Stimulated activated CD8-positive, alpha-beta memory T cell treated with anti-CD3 and anti-CD28 coated beads, Interleukin-2, amount 100 ng/mL, for 1 hour (primary cell): ENCODE measurements at places on chromosomes 1 and 21.

- no peak for DNase-seq
These were observed 19.4 kb upstream of the EPHB2 start for GRCh38 chr1:22691031-22691753.

DNA sequence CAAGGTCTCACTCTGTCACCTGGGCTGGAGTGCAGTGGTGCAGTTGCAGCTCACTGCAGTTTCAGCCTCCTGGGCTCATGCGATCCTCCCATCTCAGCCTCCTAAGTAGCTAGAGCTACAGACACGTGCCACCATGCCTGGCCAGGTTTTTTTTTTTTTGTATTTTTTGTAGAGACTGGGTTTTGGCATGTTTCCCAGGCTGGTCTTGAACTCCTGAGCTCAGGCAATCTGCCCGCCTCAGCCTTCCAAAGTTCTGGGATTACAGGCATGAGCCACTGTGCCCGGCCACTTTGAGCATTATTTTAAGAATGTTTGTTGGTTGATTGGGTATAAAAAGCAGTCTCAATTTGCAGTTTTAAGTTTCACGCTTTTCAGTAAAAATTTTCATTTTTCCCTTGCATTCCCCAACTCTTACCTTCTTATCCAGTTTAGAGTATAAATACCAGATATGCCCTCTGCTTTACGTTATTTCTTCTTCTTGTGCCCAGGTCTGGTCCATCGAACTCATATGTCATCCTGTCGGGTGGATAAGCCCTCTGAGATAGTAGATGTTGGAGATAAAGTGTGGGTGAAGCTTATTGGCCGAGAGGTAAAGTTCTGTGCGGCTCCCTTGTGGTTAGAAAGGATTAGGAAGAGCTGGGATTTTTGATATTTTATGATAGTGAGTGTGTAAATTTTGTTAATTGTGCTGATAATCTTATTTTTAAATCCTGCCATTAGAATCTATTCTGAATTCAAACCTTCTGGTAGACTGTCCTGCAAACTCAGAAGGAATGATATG is 36.0 kb downstream of the FABP3 start:
- no peak for DNase-seq

- DNase-seq = no peak
These were observed 116.0 kb downstream of the ETS2 start for GRCh38 chr21:38921511-38922251.

DNA sequence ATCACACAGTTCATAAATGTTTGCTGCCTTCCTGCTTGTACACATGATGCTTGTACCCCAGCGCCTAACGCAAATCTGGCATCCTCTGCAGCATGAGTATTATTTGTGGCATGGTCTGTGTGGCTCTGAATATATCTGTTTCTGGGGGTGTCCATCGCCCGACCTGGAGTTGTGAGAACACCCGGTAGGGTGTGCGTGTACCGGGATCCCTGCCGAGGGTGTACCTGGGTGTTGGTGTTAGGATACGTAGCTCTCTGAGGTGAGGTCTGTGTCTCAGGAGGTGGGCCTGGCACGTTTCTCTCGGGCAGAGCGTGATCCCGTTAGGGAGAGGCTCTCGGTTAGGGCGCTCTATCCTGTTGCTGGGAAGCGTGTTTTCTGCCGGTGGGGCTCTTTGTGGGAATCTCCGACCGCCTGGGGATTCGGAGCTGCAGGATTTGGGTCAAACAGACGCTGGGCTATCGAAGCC is 10.4 kb upstream of the CDC20 start:
- DNase-seq = no peak

DNA sequence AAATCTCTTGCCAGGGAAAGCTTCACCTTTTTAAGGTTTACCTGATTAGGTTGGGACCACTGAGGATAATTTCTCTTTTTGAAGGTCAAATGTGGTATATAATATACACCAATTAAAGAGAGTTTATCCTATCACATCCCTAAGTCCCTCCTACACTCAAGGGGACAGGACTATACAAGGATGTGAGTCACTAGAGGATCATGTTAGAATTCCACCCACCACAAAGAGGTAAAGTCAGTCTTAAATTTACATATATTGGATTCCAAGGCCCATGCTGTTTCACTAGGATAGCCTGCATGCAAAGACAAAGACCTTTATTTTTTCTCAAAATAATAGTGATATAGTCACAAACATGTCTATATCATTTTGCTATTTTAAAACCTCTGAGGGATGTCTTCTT is 164.4 kb downstream of the GIPC2 start:
- no peak for DNase-seq

- DNase-seq = no peak
These were observed 13.2 kb downstream of the MDM4 start for GRCh38 chr1:204529371-204529895.

DNA sequence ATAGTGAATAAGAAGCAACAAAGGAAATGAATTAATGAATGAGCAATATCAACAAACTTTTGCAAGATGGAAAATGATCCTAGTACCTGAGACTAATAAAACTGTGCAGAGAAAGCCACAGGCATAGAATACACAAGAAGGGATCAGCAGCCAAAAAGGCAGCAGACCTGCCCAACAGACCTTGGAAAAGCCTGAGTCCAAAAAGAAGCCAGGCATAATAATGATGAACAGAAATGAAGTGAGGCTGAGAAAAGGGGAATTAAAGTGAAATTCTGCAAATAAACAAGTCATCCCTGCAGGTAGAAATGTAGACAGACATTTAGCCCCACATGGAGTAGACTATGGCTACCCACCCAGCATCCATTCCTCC is 10.3 kb upstream of the PHTF1 start:
- no peak for DNase-seq

DNA sequence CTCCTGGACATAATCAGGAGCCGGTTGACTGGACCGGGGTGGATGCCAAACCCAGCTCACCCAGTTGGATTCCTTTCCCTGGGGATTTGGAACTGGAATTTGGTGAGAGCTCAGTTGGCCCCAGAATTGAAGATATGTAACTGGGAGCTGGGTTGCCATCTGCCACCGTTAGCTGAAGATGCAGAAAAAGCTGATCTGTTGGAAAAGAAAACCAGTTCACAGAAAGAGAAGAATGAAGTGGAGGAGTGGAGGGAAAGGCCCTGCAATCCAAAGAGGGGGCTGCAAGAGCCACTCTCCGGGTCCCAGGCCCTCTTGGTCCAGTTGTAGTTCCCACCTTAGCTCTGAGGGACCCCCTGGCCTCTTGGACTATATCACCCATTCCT is 16.0 kb downstream of the TEX35 start:
- DNase-seq = no peak
